ENCODE measurements at places on chromosomes 16 and 17. TPM values are rescaled to one million over a fixed set of nuclear protein-coding genes. Genes with fewer than 3 reads are reported as not detected.

Gene CCL16
- total RNA-seq, result 0.58 TPM

DNA sequence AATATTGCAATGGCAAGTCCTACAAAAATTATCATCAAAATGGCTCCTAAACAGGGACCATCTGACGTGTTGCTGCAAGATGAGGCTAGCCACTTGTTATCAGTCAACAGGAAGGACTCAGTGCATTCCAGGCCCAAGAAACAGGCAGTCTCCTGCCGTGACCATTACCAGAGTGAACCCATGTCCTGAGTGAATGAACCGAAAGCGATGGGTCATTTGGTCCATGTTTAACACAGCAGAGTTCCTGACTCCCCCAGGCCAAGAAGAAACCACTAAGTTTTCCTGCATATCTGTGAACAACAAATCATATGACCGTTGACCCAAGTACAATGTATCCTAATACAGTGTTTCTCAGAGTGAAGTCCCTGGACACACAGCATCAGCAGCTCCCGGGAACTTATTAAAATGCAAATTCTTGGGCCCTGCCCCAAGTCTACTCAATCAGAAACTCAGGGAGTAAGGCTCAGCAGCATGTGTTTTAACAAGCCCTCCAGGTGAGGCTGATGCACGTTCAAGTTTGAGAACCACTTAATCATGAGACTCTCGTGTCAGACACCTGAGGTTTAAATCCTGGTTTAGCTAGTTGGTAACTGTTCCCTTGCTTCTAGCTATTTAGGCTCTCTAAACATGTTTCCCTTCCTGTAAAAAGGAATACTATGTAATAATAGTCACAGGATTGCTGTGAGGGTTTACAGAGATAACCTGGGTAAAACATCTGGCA lies 429.4 kb upstream of the MAF start:
- H3K36me3 ChIP-seq, result no peaks in the 10 kb centered on the region
- peaks cover 7% of the 10 kb centered on the region for H3K4me1 ChIP-seq
- no peak overlapping the region for H3K27ac ChIP-seq

DNA sequence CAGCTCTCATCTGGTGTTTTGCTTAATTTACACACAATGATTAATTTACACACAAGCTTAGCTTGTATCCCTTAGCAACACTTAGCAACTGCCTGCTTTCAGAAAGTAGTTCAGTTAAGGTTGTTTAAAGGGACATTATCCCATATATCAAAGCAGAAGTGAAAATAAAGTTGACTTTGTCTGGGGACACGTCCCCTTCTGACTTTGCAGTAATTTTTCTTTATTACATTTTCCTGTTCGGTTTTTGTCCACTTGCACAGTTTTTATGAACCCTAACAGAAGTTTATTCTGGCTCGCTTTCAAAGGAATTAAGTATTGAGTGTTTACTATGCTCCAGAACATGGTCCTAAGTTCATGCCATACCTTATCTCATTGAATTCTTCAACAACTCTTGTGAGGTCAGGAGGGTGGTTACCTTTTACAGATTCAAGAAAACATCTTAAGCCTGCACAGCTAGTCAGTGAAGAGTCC lies 41.5 kb downstream of the ARHGAP44 start:
- no peaks in the 10 kb centered on the region for H3K4me1 ChIP-seq
- no peak overlapping the region for H3K27ac ChIP-seq
- no peaks in the 10 kb centered on the region for H3K36me3 ChIP-seq
- no peak overlapping the region for H3K4me3 ChIP-seq
- no peak for DNase-seq

DNA sequence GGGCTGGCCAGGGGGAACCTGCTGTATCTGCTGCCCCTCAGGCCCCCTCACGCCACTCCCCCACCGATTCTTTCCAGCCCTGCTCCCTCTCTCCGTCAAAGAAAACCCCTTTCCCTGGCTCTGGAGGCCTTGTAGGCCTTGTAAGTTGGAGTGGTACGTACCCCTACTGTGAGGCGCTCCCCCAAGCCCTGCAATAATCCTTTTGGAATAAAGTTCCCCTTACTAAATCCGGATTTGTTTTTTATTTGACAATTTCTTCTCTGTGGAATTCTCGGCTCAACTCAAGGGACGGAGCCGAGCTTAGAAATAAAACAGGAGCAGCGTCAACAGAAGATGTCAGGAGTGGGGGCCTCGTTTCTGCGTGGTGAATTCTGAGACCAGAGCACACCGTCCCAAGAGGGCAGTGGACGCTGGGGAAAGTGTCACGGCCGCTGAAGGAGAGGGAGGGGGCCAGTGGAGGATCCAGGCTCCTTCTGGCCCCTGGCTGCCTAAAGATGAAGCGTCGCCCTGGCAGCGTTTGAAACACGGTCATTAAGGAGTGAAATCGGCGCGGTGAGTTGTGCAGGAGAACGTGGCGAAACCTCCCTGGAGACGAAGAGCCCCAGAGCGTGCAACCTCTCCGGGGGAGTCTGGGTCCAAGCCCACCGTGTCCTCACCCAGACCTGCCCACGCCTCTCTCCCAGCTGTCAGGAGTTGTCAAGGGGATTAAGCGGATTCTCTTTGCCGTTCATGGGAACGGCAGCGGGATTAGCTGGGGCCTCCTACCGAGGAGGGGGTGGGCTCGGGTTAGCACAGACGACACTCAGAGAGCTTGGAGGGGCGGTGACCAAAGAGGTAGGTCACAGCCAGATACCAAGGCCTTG lies 47.0 kb downstream of the SLC7A5 start:
- DNase-seq, result no peak
- H3K4me1 ChIP-seq, result no peaks in the 10 kb centered on the region
- peaks cover 12% of the 10 kb centered on the region for H3K27me3 ChIP-seq

DNA sequence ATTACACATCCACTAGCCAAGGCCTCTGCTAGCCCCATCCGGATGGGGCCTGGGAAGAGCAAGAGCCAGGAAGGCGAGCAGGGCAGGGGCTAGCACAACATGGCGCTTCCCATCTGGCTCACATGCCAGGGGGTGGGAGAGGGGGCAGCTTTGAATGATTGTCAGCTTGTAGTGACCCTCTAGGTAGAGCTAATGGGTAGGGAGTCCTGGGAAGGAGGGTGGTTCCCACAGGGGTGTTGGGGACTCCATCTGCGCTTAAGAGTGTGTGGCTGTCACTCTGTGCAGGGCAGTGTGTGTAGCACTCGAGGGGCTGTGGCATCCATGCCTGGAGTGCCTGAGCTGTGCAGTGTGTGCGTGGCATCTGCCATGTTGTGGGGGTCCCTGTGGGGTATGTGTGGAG lies 24.5 kb downstream of the ARHGAP23 start:
- no peak overlapping the region for H3K4me3 ChIP-seq
- H3K27me3 ChIP-seq, result peaks cover 5% of the 10 kb centered on the region
- no peak for DNase-seq
- no peaks in the 10 kb centered on the region for H3K36me3 ChIP-seq

- H3K4me1 ChIP-seq, result no peaks in the 10 kb centered on the region
- DNase-seq, result no peak
- H3K27me3 ChIP-seq, result no peaks in the 10 kb centered on the region
- H3K4me3 ChIP-seq, result no peak overlapping the region
Observed at GRCh38 chr17:74768763-74769114, 7.4 kb downstream of the NAT9 start.

DNA sequence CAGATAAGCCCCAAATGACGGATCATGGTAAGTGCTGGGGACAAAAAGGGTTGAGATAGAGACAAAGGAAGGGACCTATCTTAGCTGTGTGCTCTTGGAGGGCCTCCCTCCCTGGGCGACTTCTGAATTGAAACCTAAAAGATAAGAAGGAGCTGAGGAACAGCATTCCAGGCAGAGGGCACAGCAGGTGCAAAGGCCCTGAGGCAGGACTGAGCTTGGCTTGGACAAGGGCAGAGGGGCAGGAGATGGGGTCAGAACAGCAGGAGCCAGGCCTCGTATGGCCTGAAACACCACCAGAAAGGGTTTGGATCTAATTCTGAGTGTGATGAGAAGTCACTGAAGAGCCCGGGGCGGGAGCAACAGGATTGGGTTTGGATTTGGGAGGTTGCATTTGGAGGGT lies 75.4 kb downstream of the RTN4RL1 start:
- no peaks in the 10 kb centered on the region for H3K4me1 ChIP-seq
- DNase-seq, result no peak
- no peak overlapping the region for H3K4me3 ChIP-seq
